ENCODE measurements at places on chromosomes 2 and 18. TPM values are rescaled to one million over a fixed set of nuclear protein-coding genes. Genes with fewer than 3 reads are reported as not detected.

DNA sequence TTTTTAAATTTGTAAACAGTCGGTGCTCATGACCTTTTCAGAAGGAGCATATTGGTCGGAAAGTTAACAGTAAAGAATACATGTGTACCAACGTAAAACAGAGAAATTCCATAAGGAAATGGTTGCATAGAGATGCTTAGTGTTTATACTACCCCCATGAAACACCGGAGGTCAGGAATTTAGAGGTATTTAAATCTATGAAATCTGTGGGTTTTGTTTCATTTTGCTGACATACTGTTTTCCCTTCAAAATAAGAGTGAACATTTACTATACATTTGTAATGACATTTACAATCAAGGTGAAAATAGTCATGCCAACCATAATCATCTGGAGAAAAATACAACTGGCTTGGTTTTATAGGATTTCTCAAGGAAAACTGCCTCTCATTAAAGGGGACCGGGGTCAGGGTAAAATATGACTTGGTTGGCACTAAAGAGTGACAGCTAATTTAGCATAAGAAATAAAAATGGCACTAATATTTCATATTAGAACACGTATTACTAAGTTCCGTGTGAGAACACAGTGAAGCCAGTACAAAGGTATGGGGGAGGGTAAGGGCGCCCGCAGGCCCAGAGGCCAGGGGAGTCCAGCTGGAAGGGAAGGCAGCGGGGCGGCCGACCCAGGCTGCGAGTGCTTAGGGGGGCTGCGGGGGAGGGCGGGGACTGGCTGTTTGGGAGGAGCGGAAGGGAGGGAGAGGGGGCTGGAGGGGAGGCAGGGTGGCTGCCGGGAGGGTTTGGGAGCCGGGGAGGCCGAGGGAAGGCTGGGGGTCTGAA is 1.1 kb upstream of the RNU4ATAC start:
- no peak for DNase-seq

DNA sequence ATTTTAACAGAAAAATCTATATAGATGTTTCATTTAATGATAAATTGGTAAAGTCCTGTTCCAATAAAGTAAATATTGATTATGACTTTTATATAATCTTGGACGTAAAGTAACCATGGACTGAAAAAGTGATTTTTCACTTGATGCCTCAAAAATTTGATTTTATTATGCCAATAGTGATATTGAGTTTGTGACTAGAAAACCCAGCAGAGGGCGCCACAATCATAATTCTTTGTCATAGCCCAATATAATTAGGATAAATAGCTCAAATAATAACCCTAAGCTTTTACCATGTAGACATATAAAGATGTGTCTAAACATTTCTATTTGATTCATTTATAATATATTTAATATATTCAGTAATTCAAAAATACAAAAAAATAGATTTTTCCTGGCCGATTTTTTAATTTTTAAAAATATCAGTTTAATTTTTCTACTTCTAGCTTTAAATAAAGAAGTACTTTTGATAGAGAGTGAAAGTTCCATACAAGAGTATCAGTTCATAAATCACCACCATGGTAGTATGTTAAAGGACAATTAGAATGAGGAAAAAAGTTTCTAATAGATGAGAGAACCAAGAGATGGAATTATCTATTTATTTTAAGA is 30.7 kb downstream of the CAMKMT start:
- peak; percentile 71 for DNase-seq

- no peak for DNase-seq
These were observed 80.0 kb upstream of the CHRNA1 start for GRCh38 chr2:174844295-174844708.

DNA sequence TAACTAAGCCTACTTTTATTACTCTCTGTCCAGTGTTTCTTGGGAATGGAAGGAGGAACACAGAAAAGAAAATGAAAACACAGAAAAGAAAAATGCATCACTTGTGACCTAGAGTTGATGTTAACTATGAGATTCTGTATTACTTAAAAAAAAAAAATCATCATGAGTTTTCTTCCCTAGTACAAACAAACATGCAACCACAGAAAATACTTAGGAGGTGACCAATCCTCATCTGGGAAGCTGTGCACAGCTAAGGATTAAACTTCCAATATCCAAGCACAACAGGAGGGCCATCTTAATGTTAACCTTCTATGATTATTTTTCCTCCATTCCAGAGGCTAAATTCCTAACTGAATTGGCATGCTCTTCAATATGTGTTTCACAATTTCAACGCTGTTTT is 1140.4 kb downstream of the LRP1B start:
- DNase-seq, result no peak

DNA sequence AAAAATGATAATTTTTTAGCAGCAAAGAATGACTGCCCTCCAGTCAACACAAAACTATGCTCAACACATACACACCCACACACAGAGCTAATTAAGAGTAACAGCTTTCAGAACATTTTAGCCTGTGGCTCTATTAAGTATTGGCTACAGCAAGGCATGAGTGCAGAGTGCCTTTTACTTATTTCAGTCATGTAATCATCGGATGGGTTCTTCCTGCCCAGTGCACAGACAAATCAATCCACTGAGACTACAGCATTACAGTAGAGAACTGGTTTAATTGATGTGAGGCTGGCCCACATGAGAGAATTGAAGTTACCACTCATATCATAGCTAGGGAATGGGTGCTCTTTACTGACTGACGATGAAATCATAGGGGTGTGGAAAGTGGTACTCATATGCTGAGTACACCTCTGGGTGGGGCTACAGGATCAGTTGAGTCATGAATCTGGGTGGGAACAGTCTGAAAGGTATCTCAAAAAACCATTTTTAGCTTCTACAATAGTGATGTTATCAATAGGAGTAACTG is 241.0 kb downstream of the FSIP2 start:
- DNase-seq, result no peak

- DNase-seq, result no peak
These were observed 61.3 kb downstream of the PTRHD1 start for GRCh38 chr2:24731923-24732322.

GRCh38 chr2:12291303-12291702 is 425.4 kb upstream of the TRIB2 start:
- DNase-seq, result no peak

Gene HAUS1
- polyA plus RNA-seq, result 48.4 TPM

Gene AMER3
- polyA plus RNA-seq, result not detected

Gene INPP4A
- polyA plus RNA-seq, result 46.3 TPM

Gene TMEFF2
- not detected for polyA plus RNA-seq

Gene HSBP1L1
- 16.0 TPM for polyA plus RNA-seq

Gene UNC80
- polyA plus RNA-seq, result not detected
